Ureter (tissue), 1 donor: ENCODE measurements at places on chromosomes 16 and 17. TPM values are rescaled to one million over a fixed set of nuclear protein-coding genes. Genes with fewer than 3 reads are reported as not detected.

GRCh38 chr17:7417056-7417655, 3.0 kb upstream of the SPEM1 start:
- DNase-seq: no peak

- no peak for DNase-seq
These were observed 14.4 kb downstream of the GUCY2D start for GRCh38 chr17:8016632-8017424.

DNA sequence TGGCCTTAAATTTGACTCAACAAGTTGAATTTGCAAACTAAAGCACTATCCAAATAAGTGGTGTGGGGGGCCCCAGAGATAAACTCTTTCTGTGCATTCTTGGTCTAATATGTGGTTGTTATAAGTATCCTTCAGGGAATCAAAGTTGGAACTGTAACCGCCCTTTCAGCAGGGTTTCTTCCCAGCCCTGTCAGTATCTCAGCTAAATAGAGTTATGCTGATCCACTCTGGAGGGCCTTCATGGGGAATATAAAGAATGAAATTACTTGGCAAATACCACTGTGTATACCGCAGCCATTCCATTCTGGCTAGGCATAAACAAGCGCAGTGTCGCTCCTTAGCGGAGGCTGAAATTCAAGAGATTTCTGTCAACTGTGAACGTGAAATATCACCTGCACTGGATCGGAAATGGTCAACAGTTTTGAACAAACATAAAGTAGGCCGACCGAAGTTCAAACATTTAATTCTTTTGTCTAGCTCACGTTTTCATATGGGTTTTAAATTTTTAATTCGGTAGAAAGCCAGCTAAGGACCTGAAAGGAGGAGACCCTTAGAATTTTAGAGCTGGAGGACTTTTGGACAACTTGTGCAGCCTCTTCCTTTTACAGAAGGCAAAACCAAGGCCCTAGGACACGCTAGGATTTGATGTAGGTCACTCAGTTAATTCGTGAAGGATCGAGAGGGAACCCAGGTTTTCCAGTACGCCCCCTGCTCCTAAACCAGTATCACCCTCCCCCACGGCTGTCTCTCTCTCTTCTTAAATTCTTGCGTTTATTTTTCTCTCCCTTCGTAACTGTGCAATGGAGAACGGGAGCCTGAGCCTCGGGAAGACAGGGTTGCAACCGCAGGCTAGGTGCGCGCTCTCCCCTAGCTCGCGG, 74.7 kb downstream of the CHD9 start:
- DNase-seq: no peak

DNA sequence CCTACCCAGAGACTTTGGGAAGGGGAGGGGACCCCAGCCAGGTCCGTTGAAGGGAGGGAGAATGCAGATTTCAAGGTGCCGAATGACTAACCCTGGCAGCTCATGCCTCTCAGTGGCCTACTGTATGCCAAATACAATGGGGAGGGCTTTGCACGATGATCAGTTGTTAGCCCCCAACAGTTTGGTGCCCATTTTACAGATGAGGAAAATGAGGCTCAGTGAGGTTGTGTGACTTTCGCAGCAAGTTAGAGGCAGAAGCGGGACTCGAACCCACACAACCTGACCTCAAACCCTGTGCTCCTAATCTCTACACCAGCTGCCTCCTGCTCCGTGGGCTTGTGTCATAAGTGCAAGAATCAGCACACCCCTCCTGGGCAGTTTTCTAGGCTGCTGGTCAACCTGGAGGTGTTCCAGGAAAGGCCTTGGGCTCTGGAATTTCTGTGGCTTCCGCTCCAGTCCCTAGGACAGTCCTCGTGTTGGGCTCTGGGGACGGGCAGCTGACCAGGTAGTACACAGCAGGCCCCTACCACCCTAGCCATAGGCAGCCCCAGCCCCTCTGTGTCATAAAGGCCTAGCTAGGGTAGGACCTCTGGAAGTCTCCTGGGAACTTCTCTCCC, 11.9 kb upstream of the NAGPA start:
- no peak for DNase-seq

GRCh38 chr17:57286399-57287105, 30.2 kb downstream of the MSI2 start:
- no peak for DNase-seq

DNA sequence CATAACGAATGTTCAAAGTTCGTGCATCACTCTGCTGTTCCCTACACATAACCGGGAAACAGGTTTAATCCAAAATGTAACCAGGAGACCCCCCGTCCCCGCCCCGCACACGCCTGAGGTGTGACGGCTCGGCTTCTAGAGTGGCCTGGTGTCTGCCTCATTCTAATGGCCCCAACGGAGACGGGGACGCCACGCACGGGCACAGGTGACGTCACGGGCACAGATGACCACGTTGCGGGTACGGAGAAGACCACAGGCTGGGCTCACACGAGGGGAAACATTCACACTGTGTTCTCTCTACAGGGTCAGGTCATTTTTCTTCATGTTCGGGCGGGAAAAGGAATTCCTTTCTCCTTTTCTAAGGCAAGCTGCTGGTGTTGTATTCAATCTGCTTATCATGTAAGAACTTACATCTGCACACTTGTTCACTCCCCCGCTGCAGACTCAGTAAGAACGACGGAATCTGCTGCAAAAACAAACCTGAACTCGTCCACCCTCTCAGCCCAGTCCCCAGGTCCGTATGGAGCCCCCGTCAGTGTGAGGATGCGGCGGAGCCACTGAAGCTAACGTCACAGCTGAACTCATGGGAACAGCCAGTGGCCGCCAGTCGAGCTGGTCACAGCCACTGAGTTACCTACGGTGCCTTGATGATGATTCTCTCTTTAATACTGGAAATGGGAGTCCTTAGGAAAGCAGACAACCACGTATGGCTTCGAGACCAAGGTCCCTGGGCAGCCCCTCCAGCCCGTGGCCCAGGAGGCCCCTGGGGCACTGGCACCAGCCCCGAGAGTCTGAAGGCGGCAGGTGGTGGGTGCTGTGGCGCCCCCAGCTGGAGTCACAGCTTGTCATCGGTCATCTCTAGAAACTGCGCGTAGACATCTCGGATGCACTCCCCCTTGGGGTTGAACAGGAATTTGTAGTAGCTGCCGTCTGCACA, 32.9 kb downstream of the WDR45B start:
- DNase-seq: no peak

DNA sequence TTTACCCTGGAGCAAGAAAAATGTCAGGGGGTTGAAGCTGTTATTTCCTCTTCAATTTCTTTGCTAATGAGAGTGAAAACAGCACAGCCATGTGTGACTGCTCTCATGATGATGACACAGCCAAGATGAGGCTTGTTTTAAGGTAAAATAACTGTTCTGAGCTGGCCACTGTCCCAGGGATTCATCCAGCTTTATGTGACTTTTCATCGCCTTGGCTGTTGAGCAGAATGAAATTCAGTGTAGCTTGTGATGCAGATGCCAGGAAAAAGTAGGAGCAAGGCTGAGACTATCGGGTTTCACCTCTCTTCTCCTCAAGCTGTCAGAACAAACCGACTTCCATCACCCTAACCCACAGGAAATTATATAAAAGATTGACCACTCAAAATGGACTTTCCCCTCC, 361.8 kb upstream of the CDH5 start:
- no peak for DNase-seq

The TOP2A gene
- total RNA-seq: 2.9 TPM
